CD4-positive, alpha-beta T cell treated with Interleukin-4 for 4 hours (primary cell): ENCODE measurements at places on chromosomes 11 and 22.

DNA sequence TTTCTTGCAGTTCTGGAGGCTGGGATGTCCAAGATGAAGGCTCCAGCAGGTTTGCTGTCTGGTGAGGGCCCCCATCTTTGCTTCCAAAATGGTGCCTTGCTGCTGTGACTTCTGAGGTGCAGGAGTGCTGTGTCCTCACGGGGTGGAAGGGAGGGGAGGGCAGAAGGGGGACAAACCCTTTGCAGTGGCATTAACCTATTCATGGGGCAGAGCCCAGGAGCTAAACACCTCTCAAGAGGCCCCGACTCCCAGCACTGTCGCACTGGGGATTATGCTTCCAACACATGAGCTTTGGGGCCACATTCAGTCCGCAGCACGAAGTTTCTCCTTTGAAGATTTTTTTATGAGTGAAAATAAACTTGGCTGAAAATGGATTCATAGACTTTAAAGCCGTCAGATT lies 25.5 kb upstream of the OSBPL5 start:
- DNase-seq: no peak

DNA sequence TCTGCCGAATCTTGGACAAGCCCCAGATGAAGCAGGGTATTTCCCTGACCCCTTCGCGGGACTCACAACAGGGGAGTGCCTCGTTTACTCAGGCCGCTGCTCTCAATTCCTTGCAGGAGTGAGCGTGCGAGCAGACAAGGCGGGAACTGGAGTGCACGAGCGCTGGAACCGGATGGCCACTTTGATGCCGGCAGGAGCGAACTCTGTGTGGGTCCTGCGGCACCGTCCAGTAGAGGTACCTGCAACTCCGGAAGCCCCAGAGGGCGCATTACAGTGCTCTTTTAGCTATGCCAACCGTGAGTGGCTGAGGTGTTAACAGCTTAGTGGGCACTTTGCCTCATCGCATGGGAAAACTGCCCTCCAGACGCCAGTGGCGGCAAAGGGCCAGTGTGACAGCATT lies 182.3 kb upstream of the ANO3 start:
- no peak for DNase-seq

GRCh38 chr22:20494978-20495860 lies at the start of gene KLHL22:
Gene KLHL22, minus strand, starts transcription at chr22:20495795. Its CDS starts 6,584 bp downstream, at chr22:20489211.
- no peak for DNase-seq

DNA sequence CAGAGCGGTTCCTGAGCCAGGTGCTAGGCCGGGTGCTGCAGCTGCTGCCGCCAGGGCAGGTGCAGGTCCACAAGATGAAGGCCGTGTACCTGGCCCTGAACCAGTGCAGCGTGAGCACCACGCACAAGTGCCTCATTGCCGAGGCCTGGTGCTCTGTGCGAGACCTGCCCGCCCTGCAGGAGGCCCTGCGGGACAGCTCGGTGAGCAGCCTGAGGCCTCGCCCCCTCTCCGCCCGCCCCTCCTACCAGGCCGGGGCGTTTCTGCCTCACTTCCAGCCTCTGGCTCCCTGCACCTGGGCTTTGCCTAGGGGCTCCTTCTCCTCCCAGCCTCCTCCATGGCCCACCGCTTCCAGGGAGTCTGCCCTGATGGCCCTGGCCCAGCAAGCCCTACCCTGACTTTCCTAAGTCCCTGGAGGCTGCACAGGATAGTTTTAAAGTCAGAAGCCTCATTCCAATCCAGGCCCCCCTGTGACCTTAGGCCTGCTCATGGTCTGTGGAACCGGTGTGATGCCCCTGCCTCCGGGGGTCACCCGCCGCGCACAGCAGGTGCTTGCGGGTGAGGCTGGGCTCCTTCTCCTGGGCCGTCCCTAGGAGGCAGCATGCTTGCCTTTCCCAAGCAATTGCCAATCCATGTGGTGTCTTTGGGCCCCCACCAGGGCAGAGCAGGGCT lies 5.5 kb downstream of the TCIRG1 start:
- DNase-seq: no peak
